ENCODE measurements at places on chromosomes 12 and 14.

- no peak for DNase-seq
Measured at GRCh38 chr14:58607131-58607951, 30.4 kb upstream of the DACT1 start.

DNA sequence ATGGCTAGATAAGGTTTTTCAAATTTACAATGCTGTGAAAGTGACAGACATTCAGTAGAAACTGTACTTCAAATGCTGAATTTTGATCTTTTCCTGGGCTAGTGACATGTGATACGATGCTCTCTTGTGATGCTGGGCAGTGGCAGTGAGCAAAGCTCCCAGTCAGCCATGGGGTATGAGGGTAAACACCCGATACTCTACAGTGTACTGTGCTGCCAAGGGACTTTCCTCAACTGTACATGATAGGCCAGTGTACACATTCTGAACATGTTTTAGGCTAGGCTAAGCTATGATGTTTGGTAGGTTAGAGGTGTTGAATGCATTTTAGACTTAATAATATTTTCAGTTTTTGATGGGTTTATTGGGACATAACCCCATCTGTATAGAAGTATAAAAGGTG lies 17.6 kb downstream of the MBIP start:
- DNase-seq: no peak

DNA sequence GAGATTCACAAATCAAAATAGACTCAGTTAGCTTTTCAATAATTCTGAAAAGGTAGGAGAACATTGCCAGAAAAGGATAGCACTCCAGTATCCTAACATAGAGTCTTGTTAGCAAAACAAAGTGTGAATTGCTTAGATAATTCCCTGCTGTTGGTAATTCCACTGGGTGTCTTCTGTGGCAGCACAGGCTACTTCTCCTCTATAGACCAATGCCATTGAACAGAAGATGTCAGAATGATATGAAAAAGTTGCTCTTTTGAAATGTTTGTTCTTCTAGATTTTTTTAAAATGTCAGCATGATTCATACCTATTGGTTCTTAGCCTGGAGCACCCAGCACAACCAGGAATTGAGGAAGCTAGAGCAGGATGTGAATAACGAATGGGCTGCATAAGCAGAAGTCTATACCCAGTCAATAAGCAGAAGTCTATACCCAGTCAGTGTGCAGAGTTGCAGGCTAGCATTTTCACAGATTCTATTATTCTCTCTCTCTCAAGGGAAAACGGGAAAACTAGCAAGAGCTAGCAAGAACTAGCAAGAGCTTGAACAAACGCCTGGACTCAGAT lies 112.8 kb downstream of the SYT1 start:
- no peak for DNase-seq

DNA sequence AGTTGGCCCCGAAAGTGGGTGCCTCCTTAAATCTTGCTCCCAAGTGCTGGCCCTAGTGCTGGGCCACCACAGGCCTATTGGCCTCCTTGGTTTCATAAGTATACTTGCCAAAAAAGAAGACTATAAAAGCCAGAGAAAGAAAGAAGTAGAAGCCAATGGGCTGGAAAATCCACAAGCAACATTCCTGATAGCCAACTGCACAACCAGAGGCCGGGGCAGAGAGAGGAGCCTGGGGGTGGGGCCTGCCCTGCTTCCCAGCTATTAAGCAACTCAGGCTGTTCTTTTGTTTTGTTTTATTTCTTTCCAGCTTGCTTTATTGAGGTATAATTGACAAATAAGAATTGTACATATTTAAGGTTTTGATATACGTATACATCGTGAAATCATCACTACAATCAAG lies 177.2 kb upstream of the NTF3 start:
- DNase-seq: no peak

- peak; percentile 32 for DNase-seq
Measured at GRCh38 chr12:11765817-11766794, 116.6 kb downstream of the ETV6 start.

DNA sequence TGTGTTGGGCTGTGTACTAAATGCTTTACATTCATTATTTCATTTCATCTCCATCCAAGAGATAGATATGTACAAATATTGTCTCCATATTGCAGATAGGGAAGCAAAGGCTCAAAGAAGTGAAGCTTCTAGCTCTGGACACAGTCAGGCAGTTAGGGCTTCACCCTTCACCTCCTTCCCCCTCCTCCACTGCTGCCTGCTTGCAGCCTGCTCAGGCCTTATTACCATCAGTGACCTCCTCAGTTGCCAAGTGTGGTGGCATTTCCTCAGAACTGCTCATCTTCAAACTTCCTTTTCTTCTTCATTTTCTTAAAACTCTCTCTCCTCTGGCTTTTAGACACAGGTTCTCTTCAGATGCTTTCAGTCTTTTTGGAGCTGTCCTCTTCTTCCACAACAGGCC lies 4.7 kb upstream of the GPATCH2L start:
- DNase-seq: no peak

GRCh38 chr12:117121441-117121840 lies 22.2 kb upstream of the TESC start:
- DNase-seq: no peak

- DNase-seq: no peak
Measured at GRCh38 chr14:89144066-89144465, 273.0 kb downstream of the FOXN3 start.

- DNase-seq: no peak
Measured at GRCh38 chr14:29566194-29566593, 361.5 kb downstream of the PRKD1 start.

DNA sequence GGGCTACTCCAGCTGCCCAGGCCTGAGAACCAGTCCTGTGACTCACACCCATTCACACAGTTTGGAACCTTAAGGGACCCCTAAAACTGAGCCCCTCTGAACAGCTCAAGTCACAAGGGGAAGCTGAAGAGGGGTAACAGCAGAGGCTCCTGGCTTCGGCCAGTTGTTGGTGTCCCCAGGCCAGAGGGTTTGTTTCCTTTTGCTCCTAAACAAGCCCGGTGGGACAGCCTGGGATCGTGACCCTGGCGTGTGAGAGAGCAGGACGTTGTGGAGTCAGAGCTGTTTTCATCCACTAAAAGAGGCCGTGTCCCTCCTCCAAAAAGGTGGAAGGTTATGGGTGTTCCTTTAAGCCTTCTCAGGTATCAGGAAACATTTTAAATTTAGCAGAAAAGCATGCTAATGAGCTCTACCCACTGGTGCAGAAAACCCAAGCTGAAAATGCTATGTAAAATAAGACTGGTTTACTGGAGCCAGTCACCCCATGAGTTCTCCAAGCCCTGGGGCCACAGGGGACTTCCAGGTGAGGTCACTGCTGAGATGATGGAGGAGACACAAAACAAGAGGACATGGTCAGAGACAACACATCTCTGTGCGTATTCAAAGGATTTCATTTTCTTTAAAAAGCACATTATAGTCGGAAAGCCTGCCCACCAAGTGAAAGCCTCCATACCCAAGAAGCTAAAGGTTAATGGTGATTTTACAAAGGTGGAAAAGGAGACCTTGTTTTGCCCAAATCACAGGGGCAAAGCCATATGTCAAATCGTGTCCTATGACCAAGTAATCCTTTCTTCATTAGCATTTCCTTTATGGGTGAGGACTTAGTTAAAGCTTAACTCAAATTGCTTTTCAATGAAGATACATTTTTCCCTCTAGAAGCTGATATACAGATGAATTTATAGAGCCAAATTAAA lies 14.1 kb downstream of the PRKAB1 start:
- no peak for DNase-seq

- DNase-seq: peak; percentile 2
Measured at GRCh38 chr14:41404126-41404525, 202.6 kb upstream of the LRFN5 start.

DNA sequence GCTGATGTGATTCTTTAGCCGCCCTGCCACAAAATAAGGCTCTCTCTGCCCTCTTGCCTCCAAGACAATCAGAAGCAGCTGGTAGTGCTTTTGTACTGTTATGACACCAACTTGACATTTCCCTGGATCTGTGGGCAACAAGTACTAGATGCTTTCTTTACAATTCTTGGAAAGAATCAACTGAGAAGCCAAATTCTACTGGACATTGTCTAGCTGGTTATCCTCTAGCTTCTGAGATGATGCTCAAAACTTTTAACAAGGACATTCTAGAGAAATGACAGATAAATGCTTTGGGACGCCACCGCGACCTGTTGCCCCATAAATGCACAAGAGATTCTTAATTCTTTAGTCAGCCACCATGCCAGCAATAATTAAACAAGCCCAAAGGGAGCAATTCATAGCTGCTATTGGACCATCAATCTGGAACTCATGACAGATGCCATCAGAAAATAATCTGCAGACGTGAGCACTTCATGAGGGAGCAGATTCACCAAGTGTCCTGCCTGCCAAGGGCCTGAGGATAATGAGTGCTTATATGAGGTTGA lies 22.8 kb downstream of the FMNL3 start:
- no peak for DNase-seq

- DNase-seq: peak; percentile 3
Measured at GRCh38 chr12:17076028-17076744, 470.2 kb upstream of the LMO3 start.

DNA sequence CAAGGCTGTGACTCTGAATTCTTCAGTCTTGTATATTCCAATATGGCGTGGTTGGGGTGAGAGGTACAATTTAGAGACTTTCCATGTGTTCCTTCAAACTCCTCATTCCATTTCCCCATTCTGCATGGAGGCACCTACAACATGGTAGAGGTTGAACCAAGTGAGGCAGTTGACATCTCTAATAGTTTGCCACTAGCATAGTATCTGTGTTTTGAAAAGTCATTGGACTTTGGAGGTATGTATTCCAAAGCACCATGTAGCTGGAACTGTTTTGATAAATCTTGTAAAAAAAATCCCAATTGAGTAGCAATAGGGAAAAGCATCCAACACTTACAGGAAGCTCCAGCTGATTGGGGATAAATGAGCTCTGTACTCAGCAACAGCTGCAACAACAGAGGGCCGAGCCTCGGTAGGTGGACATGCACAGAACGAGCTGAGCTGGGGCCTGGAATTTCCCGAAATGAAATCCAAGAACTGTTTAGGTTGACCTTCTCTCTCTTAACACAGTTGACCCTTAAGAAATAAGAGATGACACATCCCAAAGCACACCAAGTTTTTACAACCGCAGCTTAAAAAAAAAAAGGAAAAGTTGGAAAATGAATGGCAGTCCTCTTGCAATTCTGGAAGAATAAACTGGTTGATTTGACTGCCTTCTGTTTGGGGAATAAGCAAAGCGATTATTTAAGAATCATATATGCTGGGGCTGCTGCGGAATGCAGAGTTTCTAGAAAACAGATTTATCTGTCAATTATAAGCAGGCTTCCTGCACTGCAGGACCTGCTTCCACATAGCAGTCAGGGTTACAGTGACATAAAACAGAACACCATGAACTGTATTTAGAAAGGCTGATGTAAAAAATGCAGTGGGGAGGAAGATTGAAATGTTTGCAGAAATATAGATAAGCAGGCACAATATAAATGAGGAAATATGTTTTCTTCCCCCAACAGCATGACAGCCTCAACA lies 194.6 kb upstream of the KRR1 start:
- DNase-seq: peak; percentile 97

GRCh38 chr12:132100306-132101065 lies 43.6 kb downstream of the DDX51 start:
- no peak for DNase-seq

- DNase-seq: no peak
Measured at GRCh38 chr14:76998910-76999309, 29.6 kb downstream of the IRF2BPL start.

- DNase-seq: no peak
Measured at GRCh38 chr12:67531051-67531450, 117.5 kb upstream of the DYRK2 start.

DNA sequence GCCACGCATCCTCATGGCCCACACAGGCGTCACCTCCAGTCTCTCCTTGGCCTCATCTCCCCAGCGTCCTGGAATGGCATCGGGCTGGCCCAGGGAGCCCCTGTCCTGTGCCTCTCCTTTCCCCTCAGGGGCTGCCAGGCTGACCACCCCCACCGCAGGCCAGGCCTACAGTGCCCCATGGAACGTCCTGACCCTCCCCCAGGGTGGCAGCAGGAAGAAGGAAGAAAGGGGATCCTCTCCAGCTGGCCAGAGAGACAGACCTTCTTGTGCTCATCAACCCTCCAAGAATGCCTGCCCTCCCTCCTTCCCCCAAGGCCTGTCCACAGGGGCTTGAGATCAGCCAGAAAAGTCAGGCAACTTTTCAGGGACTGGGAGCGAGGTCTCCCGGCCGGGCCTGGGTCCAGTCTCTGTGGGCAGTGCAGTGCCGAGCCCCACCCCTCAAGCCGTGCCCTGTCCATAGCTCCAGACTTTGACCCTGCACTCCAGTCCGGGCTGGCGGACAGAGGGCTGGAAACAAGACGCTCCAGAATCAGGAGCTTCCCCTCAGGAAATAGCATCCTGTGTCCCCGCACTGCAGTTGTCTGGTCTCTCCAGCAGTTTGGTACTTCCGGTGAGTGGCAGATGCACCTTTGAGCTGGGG lies at the start of gene DAO:
TSS of gene DAO (plus strand) at position 478 of the 640 bp plus-strand sequence. CDS start 4,915 bp downstream, outside the sequence.
- no peak for DNase-seq

GRCh38 chr12:30515351-30515750 lies 180.3 kb downstream of the IPO8 start:
- no peak for DNase-seq

- DNase-seq: no peak
Measured at GRCh38 chr14:70320294-70320693, 39.2 kb downstream of the COX16 start.

DNA sequence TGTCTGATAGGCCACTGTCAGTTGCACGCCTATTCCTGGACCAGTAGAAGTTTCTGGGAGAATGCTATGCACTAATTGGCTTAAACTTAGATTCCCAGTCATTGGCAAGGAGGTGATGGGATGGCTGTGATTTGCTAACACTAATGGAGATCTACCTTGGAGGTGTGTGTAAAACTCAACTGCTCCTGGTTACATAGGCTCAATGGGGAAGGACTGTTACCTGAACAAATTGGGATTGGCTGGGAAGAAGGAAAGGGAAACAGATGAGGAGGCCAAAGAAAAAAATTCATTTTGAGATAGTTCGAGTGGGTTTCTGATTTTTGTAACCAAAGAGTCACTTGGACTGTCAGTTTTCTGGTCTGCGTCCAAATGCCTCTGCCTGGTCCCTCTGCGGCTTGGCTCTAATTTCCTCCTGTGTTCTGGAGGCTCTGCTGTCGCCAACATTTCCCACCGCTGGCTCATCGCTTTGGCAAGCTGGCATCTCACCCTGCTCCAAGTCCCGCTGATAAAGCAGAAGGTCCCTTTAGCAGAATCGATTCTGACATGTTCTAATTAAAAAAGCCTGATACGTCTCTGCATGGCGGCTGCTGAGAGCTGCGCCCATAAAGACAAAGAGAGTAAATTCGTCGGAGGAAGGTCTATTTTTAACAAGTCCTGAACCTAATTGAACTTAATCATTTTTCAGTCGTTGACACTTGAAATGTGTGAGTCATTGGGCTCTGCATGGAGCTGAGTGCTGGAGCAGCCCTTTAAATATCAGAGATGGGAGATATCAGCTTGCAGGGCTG lies 2.0 kb upstream of the CCDC63 start:
- DNase-seq: no peak

GRCh38 chr12:78244916-78245507 lies 414.3 kb downstream of the NAV3 start:
- DNase-seq: no peak

GRCh38 chr12:73950507-73950906 lies 587.1 kb upstream of the ATXN7L3B start:
- DNase-seq: no peak
